AG10803 (cell line): ENCODE measurements at places on chromosomes 7 and 10.

GRCh38 chr10:35661236-35661635, 19.1 kb upstream of the FZD8 start:
- peak; percentile 26 for DNase-seq

DNA sequence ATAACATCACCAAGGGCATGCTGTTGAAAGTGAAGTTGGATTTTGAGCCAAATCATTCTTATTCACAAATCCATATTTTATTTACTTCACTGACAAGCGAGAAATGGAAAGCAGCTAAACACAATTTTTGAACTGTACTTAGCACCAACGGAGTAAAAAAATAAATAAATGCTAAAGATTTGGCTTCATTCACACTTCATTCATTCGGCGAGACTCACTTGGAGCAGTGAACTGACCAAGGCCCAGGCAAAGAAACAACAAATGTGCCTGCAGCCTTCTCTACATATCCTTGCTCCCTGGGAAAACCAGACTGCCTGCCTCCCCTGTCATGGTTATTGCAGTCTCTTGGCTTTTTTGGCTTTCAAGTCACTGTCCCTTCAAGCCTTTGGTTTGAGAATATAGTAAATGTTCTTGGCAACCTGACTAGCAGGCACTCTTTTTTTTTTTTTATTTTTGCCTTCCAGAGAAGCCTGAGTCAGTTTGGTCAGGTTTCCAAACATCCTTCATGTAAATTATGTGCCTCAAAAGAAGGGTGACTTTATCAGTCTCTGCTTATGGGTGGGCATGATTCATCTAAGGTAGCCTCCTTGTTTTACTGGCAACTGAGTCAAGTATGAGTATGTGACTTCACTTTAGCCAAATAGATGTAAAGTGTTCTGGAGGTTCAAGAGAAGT, 177.6 kb upstream of the MEOX2 start:
- DNase-seq: no peak

DNA sequence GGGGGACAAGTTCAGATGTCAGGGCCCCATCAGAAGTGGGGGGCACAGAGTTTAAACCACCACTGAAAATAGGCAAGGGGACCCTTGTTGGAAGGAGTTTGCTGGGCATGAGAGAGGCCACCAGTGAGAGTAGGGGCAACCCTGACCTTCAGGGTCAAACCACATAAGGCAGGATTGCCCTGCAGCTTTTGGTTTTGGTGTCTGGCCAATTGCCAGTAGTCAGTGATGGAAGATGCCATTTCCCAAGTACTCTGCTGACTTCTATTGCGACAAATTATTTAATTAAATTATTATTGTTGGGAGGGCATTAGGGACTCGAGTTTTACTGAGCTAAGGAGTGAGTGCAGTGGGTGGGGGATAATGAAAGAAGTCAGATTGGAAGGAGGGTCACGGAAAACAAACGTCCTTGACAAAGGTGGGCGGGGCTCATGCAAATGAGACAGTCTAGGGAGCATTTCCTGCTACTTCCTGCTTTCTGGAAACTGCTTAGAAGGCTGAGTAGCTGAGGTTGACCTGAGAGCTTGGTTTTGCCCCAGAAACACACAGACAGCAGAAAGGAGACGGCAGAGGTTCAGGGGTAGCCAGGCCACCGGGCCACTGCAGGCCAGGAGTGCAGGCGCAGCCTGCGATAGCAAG, 74.2 kb upstream of the ANLN start:
- DNase-seq: no peak

- DNase-seq: no peak
Measured at GRCh38 chr7:15327001-15327400, 234.8 kb downstream of the AGMO start.

GRCh38 chr7:121459148-121459547, 63.0 kb upstream of the FAM3C start:
- no peak for DNase-seq

- DNase-seq: no peak
Measured at GRCh38 chr7:107813524-107813923, 10.5 kb upstream of the SLC26A3 start.

DNA sequence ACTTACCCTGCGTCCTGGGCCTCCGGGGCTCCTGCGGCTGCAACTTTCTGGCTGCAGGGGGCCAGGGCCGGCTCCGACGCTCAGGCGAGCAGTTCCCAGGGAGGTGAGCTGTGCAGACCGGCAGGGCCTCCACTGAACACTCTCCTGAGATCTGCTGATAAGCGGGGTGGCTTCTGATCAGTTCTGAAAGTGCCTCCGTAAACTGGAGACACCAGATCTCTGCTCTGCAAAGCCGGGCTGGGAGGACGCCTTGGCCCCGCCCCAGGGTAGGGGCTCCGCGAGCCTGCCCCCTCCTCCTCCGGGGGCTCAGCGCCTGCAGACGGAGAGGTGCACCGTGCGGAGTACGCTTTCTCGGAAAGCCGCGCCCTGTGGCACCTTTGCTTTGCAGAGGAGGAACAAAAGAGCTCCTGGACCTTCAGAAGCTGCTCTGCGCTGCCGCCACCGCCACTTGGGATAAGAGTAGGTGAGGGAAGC, 141.3 kb upstream of the VKORC1L1 start:
- DNase-seq: peak; percentile 15

DNA sequence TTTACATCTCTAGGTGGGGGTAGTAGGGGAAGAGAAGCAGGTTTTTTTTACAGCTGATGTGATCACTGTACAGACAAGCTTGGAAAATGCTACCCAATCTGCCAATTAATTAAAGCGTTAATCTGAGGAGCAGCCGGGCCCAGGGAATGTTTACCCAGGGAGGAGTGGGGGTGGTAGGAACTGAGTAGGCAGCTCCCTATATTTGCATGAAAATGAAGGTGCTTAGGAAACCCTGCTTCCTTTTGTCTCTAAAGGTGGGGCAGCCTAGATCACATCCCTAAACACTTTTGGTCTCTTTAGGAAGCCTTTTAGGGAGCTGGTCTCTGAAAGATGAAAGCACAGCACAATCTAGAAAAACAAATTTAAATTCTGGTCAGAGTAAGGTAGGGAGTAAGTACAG, 53.0 kb upstream of the NFKB2 start:
- no peak for DNase-seq

GRCh38 chr10:84783386-84783785, 455.0 kb downstream of the CCSER2 start:
- no peak for DNase-seq

DNA sequence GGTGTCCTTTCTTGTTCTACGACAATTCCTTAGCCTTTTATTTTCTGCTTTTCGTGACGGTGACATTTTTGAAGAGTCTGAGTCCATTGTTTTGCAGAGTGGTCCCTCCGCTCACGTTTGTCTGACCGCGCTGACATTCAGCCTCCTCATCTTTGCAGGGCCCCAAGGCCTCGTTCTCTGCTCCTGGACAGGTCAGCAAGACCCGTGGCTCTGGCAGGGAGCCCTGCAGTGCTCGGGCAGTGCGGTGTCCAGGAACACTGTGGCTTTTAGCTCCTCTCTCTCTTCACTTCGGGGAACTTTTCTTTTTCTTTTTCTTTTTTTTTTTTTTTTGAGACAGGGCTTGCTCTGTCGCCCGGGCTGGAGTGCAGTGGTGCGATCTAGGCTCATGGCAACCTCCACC, 142.5 kb downstream of the DNAJB6 start:
- no peak for DNase-seq

GRCh38 chr10:8066124-8066523, 11.6 kb downstream of the GATA3 start:
- DNase-seq: no peak

DNA sequence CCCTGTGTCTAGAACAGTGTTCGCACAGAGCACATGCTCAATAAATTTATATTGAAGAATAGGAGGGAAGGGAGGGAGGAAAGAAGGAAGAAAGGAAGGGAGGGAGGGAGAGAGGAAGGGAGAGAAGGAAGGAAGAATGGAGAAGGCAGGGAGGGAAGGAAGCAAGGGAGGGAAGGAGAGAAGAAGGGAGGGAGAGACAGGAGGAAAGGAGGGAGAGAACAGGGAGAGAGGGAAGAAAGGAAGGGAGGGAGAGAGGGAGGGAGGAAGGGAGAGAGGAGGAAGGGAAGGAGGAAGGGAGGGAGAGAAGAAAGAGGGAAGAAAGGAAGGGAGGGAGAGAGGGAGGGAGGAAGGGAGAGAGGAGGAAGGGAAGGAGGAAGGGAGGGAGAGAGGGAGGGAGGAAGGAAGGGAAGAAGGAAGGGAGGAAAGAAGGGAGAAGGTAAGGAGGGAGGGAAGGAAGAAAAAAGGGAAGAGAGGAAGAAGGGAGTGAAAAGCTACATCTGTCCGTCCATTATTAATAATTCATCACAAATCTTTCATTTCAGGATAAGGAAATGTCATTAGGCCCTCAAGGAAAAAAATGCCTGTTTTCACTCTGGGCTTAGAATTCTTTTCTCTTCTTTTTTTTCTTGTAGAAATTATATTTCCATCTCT, 79.7 kb downstream of the GRK5 start:
- no peak for DNase-seq

DNA sequence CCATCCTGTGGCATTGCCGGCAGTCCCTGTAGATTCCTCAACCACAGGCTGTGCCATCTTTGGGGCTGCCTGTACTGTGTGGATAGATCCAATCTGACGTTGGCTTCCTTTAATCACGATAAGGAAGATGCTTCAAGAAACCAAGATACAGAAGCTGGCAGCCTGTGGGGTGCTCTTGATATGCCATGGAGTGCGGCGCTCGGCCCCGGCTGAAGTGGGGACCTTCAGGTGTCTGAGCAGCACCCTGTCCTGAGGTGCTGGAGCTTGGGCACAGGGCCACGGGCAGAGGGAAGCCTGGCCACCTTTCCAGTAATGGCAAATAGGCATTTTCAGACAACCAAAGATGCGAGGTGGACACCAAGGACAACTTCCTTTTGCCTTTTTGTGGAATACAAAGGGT, 139.5 kb downstream of the ACTR3B start:
- no peak for DNase-seq

GRCh38 chr7:37816922-37817590, 31.3 kb upstream of the NME8 start:
- DNase-seq: no peak

GRCh38 chr10:51585742-51586141, 113.7 kb downstream of the CSTF2T start:
- no peak for DNase-seq

DNA sequence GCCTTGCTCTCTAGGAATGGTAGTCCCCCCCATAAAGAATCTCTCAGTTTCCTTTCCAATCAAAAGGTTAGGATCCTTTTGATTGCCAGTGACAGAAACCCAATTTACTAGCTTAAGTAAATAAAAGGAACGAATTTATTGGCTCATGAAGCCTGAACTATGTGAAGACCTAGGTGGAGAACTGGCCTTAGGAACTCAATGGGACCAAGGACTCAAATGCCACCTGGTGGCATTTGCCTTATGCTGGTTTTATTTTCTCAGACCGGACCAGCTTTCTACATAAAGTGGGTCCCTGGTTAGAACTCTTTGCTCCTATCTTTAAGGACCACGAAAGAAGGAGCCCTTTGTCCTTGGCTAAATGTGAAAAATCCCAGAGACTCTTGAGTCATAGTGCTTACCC, 25.4 kb downstream of the CFTR start:
- no peak for DNase-seq

DNA sequence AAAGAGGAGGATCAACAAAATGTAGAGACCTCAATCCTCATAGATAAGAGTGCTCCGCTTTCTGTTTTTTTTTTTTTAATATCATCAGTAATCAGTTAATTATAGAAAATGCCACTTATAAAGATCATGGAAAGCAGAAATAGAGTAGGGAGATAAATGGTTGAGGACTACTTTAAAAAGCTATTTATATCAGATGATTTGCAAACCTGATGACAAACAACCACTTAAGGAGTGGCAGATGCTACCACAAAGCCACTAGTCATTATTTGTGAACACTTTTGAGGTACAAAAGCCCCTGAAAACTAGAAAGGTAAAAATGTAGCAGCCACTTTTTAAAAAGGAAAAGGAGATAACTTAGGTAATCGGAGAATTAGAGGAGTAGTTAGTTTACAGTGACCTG, 99.0 kb upstream of the CYP26C1 start:
- DNase-seq: no peak

- DNase-seq: no peak
Measured at GRCh38 chr7:136925044-136925443, 56.6 kb downstream of the CHRM2 start.

GRCh38 chr7:35257251-35258124, 3.6 kb upstream of the TBX20 start:
- no peak for DNase-seq

GRCh38 chr10:97849103-97849686, 448 bp upstream of the GOLGA7B start:
- DNase-seq: no peak

- DNase-seq: peak; percentile 94
Measured at GRCh38 chr10:33412653-33413361, 78.3 kb upstream of the NRP1 start.

DNA sequence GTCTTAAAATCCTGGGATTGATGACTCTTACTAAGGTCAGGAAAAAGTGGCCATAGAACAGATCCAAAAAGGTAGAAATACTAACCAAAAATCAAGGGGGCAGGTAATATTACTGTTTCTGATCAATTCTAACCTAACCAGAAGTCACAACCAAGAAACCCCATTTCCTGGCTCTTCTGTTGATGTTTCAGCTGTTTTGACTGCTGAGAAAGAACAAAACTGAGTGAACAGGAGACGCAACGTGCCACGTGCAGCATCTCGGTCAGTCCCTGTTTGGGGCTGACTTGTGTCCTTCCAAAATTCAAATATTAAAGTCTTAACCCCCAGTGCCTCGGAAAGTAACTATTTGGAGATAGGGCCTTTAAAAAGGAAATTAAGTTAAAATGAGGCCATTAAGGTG, 56.8 kb downstream of the JAZF1 start:
- no peak for DNase-seq

DNA sequence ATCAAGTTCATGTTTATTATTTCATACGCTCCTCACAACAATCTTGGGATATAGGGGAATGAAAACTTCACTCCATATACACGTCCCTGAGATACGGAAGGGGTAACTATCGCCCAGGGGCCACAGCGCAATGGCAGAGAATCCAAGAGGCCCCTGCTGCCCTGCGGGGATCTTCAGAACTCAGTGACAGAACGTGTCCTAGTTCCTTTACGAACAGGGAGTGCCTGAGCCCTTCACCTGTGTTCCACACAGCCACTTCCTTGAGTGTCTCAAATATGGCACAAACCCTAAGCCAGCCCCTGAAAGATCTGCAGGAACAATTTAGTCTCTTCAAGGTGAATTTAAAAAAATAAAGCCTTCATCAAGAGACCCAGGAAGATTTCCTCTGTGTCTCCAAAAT, 25.9 kb downstream of the LYZL1 start:
- DNase-seq: no peak

DNA sequence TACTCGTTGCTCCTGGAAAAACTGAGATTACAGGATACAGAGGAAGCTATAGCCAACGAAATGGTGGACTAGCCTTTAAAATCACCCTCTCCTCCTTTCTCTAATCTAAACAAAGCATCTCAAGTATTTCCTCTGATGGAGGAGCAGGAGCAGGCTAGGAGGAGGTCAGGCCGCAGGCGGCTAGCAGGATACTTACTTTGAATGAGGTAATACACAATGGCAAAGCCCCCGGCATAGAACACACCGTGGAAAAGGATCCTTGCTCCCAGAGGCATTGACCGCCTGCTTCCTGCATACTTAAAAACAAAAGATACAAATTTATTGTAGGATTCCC, 64.4 kb downstream of the STK17A start:
- DNase-seq: peak; percentile 82

- no peak for DNase-seq
Measured at GRCh38 chr7:29500719-29501118, 62.9 kb upstream of the PRR15 start.
